T47D (cell line): ENCODE measurements at places on chromosomes 3 and 15.

DNA sequence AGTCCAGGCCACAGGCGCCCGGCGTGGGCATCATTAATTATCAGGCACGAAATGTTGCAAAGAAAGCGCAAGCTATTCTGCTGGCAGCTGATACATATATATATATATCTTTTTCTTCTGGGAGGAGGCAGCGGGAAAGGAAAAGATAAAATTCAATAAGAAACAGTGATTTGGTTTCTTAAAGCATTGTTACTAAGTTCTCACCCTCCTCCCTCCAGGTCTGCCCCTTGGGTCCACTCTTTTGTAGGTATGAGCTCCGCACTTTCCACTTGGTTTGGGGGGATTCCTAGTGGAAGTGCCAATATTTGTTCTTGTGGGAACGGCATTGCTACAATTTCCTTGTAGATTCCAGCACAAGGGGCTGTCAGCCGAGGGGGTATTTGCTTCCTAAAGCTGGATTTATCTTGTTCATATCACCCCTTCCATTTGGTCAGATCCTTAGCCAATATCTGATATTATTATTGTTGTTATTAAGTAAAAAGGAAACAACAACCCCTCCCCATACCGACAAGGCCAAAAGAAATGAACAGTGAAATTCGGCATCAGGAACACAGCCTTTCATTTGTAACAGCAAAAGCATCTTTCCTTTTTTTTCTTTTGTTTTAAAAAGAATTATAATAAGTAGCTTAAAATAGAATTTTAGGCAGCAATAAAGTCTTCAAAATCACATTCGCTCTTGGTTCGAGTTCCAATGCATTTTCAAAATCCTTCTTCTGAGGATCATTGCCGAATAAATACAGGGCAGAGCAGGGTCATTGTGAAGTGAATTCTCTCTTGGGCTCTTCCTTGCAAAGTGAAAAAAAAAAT, 15.6 kb downstream of the ZIC1 start:
- DNase-seq: no peak

GRCh38 chr3:14138109-14138877, 13.4 kb downstream of the TMEM43 start:
- DNase-seq: no peak

DNA sequence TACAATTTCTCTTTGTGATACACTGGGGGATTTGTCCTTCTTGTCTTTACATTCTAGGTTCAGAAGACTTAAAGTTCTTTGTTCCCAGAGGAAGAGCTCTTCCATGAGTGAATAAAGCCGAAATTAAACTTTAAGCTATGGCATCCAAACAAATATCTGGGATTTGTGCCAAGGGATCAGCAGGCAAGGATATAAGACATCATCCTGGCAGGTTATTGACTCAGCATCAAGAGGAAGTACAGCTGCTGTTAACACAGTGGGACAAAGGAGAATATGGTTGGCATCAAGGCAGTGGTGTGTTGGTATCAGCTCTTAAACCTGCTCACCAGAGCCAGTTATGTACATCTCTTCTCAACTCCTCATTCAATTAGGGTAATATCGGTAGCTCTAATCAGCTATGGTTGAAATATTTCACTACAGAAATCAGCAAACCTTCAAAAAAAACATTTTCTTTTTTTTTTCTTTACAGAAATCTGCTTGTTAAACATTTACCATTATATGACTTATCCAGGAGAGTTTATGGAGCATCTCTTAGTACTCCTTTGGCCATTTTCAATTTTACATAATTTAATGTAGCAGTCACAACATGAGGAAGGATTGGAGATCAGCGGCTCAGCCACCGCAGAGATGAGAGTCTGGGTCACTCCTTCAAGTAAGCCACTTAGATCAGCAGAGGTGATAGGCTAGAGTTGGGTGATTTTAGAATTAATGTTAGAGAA, 1198.6 kb upstream of the EPHA6 start:
- DNase-seq: no peak

- DNase-seq: no peak
These were observed 62.5 kb upstream of the SKOR1 start for GRCh38 chr15:67762610-67763368.

- DNase-seq: peak; percentile 8
These were observed 499 bp downstream of the RABL3 start for GRCh38 chr3:120741837-120742197.

DNA sequence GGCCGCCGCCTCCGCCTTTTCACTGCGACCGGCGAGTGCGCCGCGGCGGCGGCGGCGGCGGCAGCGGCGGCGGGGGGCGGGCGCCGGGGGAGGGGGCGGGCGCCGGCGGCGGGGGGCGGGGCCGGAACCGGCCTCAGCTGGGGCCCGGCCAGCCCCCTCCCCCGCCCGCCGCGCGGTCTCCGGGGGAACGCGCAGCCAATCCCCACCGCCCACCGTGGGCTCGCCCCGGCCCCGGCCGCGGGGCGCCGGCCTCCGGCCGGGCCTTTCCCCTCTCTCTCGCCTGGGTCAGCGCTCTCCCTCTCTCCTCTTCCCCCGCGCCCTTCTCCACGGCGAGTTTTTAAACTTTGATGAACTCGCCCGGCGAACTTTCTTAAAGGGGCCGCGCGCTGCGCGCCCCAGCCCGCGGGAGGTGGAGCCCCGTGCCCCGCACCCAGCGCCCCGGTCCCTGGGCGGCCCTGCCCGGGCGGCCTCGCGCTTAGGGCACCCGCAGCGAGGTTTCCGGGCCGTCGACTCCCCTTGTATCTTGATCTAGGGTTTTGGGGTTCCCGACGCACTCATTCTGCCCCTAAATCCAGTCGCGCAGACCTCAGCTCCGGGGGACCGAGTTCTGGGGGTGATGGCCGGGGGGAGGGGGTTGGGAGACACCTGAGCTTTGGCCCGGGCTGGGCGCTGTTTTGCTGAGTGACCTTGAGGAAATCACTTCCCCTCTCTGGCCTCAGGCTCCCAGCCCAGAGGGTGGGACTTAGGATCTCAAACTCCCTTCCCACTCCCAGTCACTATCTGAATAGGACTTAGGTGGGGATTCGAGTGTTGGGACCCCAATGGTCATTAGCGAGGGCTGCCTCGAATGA, at the start of gene RBPMS2:
RBPMS2 (minus strand) TSS at position 39 of the 851 bp plus-strand sequence. CDS start 270 bp downstream, outside the sequence.
- DNase-seq: peak; percentile 57

DNA sequence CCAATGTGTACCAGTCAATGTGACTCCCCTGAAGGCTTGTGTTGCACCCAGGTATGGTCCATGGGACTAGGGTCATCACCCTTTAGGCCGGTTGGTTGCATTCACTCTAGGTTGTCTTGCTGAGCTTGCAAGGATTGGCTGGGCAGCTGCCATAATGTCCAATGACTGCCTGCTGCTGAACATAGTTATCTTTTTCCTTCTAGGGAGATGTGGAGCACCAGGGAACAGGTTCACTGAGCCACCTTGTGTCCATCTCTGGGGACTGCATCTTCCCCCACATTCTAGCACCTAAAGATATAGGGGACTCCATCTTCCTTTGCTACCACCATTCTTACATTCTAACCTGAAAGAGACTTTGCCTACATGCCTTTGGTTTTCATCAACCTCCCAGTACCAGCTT, 580.4 kb upstream of the TBL1XR1 start:
- DNase-seq: peak; percentile 89

GRCh38 chr3:189714991-189715961, 84.1 kb downstream of the TP63 start:
- DNase-seq: no peak

DNA sequence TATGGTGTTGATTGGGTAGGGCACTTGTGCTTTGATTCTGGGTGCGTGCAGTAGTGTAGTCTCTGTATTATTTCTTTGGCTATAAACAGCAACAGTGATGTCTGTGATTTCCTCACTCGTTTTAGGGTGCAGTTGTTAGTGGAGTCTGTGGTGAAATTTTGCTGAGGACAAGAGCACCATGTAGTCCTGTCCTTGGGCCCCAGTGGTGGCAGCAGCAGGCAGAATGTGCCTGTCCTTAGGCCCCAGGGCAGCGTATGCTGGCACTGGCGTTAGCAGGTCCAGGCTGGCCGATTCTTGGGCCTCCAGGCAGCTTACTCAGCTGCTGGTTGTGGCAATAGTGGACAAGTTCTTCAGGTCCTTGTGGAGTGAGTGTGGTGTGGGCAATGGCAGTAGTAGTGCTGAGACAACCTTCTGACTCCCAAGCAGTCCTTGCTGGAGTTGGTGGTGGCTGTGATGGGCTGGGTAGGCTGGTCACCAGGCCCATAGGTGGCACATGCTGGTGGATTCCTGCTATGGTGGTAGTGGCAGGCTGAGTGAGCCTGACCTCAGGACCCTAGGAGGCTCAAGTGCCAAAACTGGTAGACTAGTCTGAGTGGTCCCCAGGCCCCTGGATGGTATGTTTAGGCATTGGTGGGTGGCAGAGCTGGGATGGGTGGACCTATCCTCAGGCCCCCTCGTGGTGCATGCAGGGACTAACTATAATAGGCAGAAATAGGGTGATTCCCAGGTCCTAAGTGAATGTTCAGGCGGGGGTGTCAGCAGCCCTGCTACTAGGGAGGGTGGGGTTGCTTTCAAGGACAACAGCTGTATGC, 56.3 kb downstream of the TNFAIP8L3 start:
- DNase-seq: peak; percentile 79
